ENCODE measurements at places on chromosomes 5 and 9.
A peak's percentile ranks its signal among the peaks of the same experiment; 100 is the strongest.

- no peak for DNase-seq
These were observed 977 bp upstream of the PAM start for GRCh38 chr5:102753889-102754766.

DNA sequence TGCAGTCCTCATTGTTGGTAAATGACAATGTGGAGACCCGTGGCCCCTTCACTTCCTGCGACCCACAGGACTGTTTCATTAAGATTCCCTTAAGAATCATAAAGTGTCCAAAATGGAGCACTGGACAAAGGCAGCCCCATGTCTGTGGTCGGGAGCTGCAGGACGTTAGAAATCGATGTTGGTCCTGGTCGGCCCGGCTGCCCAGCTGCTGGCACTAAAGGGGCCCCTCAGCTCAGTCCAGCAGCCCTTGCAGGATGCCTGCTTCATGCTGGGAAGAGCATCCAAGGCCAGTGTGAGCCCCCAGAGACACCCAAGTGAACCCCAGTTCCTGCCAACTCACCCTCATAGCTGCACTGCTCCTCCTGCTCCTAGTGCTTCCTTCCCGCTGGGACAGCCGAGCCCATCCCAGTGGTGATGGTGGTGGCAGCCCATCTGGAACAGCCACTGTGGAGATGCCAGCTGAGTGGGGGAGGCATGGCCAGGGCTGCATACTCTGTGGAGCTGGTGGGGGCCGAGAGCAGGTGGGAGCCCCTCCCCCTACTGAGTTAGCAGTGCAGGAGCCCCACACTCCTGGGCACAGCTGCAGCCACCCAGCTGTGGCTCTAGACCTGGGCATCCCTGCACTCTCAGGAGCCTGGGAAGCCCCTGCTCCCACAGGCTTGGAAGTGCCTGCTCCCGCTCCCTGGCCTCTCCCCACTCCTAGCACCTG, 168.0 kb upstream of the IRX2 start:
- no peak for DNase-seq

DNA sequence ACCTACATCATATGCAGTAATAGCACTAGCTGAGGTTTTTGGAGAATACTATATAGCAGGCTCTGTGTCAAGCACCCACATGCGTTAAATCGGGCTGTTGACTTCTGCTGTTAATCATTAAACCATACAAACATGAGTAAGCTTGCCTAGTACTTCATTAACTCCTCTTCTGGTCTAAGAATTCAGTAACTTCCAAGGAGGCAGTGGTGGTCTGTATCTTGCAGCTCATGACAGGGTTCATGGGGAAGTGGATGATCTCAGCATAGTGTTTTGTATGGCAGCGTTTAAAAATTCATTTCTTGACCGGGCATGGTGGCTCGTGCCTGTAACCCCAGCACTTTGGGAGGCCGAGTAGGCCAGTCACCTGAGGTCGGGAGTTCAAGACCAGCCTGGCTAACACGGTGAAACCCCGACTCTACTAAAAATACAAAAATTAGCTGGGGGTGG, at the start of gene HAVCR1:
Gene HAVCR1 (minus strand): TSS at position 24 of the 447 bp plus-strand sequence. CDS start 1,173 bp downstream, outside the sequence.
- DNase-seq, result no peak

- no peak for DNase-seq
These were observed 114.5 kb downstream of the FGF1 start for GRCh38 chr5:142571371-142571770.

DNA sequence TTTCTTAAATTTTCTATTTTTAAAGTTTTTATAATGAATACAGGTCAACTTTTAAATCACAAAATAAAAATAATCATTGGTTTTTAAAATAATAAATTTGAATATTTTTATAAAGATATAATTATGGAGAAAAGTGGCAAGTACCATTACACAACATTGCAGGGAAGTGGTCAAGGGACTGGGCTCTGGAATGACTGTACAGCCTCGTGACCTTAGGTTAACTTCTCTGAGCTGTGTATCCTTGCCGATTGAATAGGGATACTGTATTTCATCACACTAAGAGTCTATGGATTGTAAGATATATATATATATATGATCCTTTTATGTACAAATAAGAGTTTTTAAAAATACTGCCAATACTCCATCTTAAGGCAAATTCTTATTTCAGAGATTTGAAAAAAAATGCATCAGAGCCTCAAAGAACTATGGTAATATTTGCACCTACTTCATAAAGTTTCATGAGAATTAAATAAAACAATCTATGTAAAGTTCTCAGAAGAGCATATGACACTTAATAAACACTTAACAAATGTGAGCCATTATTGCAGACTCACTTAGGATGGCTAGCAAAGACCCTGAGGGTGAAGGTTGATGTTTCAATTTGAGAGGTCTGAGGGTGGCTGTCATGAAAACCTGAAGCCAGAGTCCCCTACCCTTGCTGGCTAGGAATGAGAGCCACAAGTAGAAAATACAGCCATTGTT, 136.5 kb downstream of the CCDC192 start:
- DNase-seq, result no peak

GRCh38 chr9:134493461-134494272, 147.9 kb upstream of the COL5A1 start:
- peak; percentile 8 for DNase-seq

DNA sequence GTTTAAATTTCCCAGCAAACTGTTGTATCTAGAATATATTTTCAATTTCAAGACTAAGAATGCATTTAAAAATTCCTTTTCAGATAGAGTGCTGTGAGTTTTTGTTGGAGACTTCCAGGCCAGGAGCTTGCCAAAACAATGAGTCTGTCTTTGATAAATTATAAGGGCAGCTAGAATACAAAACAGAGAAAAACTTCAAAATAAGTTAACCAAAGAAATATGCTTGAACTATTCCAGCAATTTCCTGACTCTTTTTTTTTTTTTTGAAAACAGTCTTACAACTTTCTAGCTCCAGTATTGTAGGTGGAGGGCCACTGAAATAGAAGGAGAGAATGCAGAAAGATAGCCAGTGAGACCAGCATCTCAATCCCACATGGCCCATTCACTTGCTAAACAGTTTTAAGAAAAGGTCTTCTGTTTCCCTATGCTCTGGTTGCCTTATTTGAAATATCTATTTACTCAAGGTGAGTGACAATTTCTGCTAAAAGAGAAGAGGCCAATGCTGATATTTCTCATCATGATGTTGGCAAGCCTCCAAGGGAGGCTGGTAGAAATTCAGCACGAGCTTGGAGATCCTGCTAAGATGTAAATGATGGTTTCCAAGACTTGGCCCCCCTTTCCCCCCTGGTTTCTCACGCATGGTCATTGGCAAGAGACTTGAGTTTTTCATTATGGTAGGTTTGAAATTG, 103.2 kb downstream of the USP20 start:
- no peak for DNase-seq

- no peak for DNase-seq
These were observed 228.8 kb upstream of the PIK3R1 start for GRCh38 chr5:67986761-67987160.

DNA sequence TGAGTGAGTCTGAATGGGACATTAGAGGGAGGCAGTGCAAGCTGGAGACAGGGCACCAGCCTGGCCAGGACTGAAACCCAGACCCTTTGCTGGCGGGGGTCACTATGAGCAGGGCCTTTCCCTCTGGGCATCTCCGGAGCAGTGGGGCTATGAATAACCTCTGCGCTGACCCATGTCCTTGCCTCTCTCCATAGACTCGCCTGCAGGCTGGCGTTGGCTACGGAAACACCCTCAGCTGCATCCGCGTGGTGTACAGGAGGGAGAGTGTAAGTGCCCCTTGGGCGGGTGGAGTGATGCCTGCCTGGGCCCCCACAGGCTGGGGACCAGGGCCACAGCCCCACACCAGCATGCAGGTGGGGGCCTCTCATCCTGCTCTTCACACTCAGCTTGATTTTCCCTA, 15.8 kb downstream of the SLC25A48 start:
- no peak for DNase-seq

- DNase-seq, result no peak
These were observed 65.7 kb downstream of the SREK1 start for GRCh38 chr5:66209794-66210193.

DNA sequence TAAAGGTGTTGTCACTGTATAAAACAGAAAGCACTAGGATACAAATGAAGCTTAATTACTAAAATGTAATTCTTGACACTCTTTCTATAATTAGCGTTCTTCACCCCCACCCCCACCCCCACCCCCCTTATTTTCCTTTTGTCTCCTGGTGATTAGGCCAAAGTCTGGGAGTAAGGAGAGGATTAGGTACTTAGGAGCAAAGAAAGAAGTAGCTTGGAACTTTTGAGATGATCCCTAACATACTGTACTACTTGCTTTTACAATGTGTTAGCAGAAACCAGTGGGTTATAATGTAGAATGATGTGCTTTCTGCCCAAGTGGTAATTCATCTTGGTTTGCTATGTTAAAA, 43.8 kb downstream of the NDFIP1 start:
- no peak for DNase-seq

DNA sequence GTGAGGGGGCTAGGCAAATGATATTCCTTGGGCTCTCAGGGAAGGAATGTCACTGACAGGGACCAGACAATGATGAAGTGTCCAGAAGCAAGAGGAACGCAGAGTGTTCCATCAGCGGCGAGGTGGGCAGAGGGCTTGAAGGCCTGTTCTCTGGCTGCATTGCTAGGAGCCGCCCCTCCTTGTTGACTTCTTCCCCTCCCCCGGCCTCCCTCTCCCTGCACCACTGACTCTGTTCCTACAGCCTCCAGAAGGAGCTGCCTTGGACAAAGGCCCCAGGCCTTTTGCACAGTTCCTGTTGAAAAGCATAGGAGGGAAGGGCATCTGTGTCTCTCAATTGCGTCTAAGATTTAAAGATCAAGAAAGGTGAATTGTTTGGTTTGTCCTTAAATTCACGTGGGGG, 12.4 kb downstream of the TLX3 start:
- no peak for DNase-seq

DNA sequence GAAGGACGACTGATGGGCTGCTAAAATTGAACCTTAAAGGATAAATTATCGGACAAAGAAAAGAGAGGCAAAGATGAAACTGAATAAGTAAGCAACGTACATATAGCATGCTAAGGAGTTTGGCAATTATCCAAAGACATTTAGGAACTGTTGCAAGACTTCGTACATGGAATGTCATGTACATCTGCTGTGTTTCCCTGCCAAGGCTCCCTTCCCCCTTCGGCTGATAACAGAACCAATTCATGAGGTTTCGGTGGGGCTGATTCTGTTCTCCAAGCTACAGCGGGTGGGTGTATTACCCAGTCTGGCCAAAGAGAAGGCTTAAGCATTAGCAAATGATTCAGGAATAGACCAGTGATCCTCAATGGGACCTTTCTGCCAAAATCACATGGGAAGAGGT, 190.9 kb upstream of the FREM1 start:
- DNase-seq, result no peak

DNA sequence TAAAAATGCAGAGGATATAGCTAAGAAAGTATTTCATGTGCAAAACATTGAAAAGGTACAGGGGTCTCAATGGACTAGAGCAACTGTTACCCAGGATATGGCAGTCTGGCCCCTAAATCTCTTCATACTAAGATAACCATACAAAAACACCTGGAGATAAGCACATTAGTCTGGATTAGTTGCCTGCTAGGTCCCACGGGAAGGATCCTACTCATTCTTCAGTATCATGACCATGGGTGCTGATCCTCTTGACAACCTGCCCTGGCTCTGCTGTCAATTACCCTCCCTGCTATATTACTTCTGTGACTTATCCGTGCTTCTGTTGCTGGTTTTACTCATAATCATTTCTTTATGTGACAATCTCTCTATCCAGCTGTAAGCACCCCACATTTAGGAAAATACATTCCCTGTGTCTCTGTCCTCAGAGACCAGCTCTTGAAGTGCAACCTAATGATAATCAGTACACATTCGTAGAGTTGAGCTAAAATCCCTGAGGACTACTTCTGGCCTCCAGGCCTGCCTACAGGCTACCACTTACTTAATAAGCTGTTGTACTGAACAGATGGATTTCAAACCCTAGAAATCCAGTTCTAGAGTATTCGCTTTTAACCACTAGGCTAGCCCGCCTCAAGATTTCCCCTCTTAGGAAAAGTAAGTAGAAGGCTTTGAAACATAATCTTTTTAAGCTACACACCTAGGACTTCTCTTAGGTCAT, 190.5 kb upstream of the OR13F1 start:
- no peak for DNase-seq

GRCh38 chr9:134696433-134696832, 54.8 kb downstream of the COL5A1 start:
- DNase-seq, result no peak

- DNase-seq, result no peak
These were observed 493.6 kb downstream of the GADD45G start for GRCh38 chr9:90098408-90098807.

GRCh38 chr9:26131886-26132285, 453.6 kb upstream of the TUSC1 start:
- no peak for DNase-seq

DNA sequence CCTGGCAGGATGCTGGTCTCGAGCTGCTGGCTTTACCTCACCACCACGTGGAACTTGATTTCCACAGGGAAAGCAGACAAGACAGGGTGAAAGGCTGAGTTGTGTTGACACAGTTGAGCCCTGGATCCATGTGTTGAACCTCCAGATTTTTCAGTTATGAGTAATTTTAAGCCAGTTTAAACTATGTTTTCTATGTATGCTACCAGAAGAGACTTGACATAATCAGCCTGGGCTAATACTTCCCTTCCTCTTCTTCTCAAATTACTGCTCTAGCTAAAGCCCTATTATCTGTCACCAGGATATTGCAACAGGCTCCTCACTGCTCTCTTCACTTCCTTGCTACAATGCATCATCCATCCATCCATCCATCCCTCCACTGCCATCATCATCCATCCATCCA, 12.0 kb upstream of the PHYKPL start:
- DNase-seq, result no peak

DNA sequence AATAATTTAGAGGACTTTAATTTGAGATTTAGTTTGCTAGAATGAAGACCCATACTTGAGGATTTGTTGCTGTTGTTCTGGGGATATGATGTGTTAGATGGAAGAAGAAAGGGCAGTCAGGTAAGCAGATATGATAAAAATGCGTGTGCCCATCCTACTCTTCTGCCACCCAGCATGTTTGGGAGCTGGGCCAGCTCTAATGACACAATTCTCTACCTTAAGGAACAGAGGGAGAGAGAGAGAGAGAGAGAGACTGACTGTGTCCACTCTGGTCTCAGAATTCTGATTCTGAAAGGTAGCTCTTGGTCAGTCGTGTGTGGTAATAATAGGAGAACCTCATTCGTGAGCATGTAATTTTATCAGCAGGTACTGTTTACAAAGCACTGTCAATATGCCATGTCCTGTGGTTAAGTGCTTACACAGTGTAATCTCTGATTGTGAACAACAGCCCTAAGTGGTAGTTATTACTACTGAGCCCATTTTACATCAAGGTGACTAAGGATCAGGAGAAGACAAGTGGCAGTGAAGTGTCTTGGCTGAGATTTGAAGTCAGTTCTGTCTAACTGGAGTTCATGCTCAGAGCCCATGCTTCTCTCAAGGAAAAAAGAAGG, 307.4 kb upstream of the SEMA6A start:
- DNase-seq, result no peak

GRCh38 chr9:107087222-107087621, 195.9 kb upstream of the RAD23B start:
- no peak for DNase-seq

DNA sequence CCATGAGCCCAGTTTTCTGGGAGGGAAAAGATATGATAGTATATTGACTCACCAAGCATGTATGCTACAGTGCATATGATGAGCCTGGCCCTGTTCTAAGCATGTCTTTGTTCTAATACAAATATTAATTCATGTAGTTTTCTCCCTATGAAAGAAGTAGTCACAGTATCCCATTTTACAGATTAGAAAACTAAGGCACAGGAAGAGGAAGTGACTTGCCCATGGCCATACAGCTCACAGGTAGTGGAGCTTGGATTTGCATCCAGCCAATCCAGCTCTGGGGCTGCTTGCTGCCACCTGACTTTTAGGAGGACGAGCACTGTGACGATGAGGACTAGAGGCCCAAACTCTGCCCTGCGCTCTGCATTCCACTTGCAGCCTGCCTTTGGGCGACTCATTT, 76.4 kb downstream of the AK8 start:
- no peak for DNase-seq

Measured in gastrocnemius medialis (tissue), 4 donors.